ENCODE measurements at places on chromosomes 6 and 20.

DNA sequence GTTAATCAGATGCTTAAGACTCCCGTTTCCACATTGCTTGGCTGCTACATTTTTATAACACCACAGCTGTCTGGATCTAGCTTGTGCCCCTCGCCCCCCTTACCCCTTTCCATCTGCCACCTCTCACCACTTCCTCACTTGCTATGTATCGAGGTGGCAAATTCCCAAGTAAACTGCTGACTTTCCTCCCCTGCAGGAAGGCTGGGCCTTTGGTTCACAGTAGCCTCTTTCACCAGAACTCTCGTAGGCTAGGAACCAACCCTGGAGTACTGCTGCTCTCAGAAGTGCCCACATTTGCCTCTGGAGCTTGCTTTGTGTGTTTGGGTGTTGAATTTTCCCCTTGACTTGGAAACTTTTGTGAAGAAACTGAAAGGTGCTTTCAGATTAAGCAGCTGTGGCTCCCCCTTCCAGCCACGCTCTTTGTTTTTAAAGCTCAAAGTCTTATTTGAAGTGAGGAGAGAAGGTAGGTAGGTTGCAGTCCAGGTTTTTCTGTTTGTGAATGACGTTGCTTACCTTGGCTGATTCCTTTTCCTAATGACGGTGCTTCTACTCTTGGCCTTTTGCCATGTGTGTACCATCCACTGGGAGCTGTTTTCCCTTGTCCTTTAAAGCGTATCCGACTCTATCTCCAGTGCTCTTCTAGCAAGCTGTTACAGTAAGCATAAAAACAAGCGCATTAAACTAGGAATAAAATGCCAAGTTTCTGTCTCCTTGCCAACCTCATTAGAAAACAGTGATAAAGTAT lies 90.4 kb downstream of the CARMIL1 start:
- no peak for DNase-seq

DNA sequence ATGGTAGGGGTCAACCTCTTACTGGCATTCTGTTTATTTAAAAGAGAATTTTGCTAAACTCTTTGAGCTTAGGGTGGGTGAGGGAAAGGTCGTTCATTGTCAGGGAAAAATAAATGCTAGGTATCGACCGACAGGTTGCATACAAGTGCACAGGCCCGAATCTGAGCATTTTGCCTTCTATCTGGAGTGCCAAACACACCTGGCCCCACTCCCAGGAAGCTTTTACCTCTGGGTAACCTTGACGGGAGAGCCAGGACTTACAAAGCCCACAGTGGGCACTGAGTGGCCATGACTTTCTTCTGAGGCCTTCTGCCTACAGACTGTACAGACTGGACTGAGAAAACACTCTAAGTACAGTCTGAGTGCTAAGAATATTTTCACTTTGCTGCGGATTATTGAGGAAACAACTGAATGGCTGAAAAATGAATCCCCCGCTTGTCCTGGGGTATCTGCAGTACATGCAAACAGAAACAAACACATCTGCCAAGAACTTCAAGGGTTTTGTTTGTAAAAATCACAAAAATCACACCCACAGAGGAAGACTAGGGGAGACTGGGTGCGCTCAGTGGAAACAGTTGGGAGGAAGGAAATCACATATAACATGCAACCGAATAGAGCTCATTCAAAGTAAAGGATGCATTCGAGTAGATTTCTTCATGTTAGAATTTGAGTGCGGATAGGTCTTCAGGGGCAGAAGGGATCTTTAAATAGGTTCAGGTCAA lies 152.8 kb downstream of the NFATC2 start:
- DNase-seq = no peak

DNA sequence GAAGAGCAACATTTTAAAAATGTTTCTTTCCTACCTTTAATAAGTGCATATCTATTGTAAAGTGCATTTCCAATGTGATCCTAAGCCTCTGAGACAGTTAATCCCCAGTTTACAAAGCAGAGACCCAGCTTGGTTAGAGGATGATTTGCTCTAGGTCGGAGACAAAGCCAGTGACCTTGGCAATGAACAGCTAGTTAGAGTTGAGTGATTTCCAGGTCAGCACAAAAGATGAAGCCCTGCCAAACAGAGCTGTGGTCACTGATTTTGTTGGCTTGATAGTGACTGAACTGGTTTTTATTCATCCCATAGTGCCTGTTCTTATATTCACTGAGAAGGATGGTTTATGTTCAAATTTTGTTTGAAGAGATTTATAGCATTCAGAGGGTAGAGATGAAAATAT lies 56.6 kb upstream of the CD83 start:
- no peak for DNase-seq

DNA sequence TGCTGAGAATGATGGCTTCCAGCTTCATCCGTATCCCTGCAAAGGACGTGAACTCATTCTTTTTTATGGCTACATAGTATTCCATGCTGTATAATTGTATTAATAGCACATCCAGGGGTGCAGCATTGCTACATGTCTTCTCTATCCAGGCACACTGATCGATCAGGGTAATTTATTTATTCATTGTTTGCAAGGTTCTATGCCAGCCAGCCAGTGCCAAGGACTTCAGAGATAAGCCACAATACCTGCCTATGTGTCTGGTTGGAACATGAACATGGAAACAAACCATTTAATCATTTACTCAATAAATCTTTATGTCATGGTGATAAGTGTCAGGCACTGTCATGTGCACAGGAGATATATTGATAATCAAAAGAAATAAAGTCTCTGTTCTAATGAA lies 5.8 kb upstream of the OR2B3 start:
- DNase-seq = no peak

Measured in activated CD4-positive, alpha-beta T cell treated with anti-CD3 and anti-CD28 coated beads, Interleukin-2, amount 50 U/mL, for 4 hours (primary cell).